ENCODE measurements at places on chromosomes 1 and 21.
A peak's percentile ranks its signal among the peaks of the same experiment; 100 is the strongest.

GRCh38 chr1:112337028-112337531, 58.9 kb upstream of the CTTNBP2NL start:
- no peak for DNase-seq

GRCh38 chr1:6614929-6615785, 1.6 kb downstream of the PHF13 start:
- DNase-seq: no peak

- DNase-seq: peak; percentile 54
These were observed 48.8 kb downstream of the LAMC2 start for GRCh38 chr1:183234660-183235476.

- no peak for DNase-seq
These were observed 23.0 kb downstream of the CHD5 start for GRCh38 chr1:6157132-6157527.

- DNase-seq: no peak
These were observed 78.6 kb downstream of the IVNS1ABP start for GRCh38 chr1:185238447-185238846.

- DNase-seq: no peak
These were observed 44.3 kb upstream of the EPS8L3 start for GRCh38 chr1:109807822-109808680.

- DNase-seq: no peak
These were observed 2.2 kb upstream of the USP24 start for GRCh38 chr1:55217226-55217986.

GRCh38 chr1:56024155-56024554, 555.2 kb downstream of the PLPP3 start:
- DNase-seq: no peak

- DNase-seq: no peak
These were observed 13.8 kb upstream of the PHLDA3 start for GRCh38 chr1:201482755-201483154.

DNA sequence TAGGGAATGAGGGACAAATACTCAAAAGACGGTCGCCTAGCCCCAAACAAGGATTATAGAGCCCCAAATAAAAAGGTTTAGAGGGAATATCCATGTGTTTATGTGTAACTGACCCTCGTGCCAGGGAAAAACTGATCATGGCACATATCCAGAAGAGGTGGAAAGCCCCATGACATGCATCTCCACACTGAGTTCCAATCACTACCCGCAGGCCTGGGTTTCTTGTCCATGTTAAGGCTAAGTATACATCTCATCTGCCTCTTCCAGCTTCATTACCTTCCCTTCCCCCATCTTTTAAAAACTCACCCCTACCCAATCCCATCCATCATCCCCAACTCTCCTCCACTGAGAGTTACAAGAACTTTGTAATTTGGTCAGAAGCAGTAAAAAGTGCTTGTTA, 15.2 kb downstream of the GADD45A start:
- DNase-seq: no peak

DNA sequence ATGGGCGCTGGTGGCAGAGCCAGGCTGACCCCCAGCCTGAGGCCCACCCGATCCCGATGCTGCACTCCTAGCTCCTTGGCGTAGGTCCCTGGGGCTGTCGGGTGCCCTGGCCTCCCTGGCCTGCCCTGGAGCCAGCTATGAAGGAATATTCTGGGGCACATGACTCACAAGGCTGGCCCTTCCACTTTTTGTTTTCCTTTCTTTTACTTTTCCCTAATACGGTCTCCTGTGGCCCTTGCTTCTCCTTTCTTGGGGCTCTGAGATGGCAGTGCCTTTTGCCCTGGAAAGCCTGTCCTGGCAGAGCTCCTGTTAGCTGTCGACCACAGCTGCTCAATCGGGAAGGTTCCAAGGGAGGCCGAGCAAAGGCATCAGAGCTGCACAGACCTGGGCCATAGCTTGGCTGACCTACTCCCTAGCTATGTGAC, 22.1 kb downstream of the ARHGEF10L start:
- no peak for DNase-seq

DNA sequence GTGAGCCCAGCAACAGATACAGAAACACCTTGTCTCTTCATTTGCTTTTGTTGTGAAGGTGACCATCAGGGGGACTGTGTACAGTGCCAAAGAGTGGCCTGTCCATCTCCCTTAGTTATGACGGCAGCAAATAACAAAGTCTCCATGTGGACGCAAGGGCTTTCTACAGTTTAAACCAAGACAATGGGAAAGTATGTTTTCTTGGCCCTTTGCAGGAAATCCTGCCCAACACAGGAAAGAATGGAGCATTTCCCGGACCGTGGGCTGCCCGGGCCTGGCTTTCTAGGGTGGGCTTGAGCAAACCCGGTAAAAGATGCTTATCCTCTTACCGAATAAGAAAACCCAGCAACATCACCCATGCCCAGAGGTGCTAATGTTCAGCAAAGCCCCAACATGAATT, 87.3 kb downstream of the ZBTB18 start:
- no peak for DNase-seq

DNA sequence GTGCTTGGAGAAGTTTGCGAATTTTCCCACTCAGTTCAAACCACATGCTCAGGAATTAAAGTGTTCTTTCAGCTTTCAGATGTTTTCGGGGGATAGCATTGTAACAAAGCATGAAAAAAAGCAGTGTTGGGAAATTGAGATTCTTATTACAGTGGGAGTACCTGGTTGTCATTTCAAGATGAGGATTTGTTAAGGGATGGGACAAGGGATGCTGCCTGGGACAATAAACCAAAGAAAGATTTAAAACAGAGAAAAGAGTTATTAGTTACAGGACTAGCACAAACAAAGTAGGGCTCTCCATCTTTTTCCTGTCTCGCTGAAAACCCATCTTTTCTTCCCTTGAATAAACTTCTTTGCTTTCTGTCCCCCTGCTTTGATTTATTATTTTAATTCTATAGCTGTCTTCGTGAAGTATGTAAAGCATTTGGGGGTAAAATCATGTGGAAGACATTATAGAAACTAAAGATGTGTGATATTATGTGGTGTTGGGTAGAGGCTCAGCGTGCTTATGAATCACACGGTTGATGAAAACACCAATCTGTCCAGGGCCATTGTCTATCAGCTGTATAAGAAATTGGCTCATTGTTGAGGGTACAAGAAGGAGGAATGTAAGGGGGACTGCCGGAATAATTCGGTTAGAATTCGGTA, 277.6 kb downstream of the KIF26B start:
- no peak for DNase-seq

DNA sequence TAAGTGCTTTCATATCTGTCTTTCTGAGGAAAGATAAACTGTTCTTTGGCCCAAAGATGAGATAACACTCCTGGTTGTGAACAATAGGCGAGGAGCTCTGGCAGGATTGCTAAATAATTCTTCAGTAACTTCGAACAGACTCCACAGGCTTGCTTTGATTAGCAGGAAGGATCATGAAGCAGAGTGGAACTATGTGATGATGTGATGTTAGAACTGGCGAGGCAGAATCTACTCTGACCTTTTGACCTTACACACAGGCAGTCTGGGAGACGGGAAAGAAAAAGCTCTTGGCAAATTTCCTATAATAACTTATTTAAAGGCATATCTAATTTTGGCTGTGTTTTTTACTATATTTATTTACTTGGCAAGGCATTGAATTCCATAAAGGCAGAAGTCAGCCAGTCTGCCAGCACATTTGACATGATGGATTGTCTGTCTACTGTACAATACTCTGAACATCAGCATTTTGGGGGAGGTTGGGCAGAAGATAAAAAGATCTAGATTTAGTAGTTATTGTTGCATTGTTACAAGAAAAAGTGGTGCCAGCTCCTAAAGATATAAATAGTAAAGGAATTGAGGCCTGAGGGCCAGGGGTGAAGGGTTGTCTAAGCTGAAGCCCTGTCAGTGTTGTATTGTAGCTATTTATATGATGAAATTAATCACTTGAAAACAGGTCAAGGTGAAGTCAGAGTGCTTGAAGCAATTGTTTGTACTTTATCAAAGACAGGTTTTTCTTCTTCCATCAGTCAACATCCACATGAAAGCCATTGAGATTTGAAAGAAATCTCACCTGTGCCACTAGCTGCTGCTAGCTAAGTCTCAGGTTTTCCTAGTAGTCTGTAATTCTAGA, 708.8 kb downstream of the LTN1 start:
- peak; percentile 74 for DNase-seq

DNA sequence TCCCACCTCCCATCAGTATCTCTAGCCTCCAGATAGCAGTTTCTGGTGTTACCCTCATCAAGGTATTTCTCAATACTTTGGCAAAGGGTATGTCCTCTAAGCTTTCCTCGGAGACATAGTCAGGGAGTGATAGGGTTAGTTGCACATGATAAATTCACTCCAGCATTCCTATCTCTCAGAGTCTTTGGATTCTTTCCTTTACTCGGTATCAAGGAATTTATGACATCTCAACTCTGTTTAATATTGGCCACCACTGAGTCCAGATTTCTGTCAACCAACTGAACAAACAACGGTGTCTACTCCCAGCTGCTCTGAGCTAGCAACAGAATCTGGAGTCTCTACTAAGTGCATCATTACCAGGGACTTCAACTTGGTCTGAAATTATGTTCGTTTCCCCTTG, 233.4 kb downstream of the TM2D1 start:
- no peak for DNase-seq

DNA sequence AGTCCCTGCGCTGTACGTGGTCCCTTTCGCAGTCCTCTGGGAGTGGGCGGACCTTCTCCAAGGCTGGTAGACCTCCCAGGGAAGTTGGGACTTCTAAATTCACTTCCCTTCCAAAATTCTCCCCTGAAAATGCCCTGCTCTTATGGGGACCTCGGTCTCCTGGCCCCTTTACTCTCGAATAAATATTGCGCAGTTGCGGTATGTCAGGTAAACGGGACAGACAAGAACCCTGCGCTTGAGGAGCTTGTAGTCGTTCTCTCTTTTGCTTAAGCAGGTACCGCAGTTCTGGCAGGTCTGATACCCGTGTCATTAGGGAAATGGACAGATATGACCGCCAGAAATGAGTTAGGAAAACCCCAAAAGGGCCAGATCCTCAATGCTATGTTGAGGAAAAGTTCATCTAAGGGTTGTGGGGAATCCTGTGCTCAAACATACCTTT, 561 bp downstream of the KIF2C start:
- DNase-seq: no peak

- no peak for DNase-seq
These were observed 398.5 kb upstream of the ADAMTS5 start for GRCh38 chr21:27365394-27365793.

DNA sequence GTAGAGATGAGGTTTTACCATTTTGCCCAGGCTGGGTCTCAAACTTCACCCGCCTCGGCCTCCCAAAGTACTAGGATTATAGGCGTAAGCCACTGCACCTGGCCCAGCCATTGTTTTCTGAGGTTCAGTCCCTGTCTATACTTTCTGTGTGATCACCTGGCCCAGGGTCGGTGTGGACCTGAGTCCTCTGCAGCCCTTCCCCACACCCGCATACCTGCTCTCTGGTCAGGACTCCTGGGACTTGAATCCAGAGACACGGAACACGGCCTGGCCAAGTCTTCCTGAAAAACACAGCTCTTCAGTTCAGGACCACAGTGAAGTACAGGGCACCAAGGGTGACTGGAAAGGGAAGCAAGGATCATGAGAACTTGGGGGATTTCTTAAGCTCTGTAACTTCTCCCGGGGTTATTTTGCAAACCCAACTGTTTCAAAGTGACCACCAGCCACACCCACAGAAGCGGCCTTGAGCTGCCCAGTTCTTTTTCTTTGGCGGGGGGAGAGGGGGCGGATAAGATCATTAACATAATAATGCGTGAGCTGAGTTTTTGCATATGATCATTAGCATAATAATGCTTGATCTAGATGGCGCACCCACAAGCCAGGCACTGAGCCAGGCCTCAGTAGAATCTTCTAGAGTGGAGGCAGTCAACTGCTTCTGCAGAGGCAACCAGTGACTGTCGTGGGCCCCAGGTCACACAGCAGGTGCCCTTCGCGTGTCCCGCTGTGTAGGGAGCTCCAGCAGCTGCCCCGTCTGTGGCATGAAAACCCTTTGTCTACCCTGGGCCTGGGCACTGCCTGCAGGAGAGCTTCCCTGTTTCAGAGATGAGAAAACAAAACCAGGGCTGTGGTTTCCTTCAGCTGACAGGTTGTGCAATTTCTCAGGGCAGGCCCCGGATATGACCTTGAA, 1.7 kb upstream of the NADK start:
- no peak for DNase-seq

GRCh38 chr1:197598935-197599334, 176.3 kb downstream of the DENND1B start:
- no peak for DNase-seq

DNA sequence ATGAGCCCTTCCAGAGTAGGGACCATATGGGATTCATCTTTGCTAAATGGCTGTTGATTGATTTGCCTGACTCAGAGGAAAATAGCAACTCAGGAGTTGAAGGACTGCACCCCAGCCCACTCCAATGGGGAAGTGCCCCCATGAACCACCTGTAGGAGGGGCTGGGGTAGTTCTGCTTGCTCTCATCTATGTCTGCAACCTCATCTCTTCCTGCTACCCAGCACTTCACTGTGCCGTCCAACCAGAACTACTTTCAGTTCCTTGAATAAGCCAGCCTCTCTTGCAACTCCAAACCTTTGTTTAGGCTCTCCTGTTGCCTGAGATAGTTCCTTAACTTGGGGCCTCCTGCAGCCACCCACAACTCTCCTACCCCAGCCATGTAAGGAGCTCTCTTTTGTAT, 26.6 kb downstream of the BEND5 start:
- DNase-seq: no peak

- DNase-seq: no peak
These were observed 184.3 kb downstream of the HIVEP3 start for GRCh38 chr1:41734201-41734970.

DNA sequence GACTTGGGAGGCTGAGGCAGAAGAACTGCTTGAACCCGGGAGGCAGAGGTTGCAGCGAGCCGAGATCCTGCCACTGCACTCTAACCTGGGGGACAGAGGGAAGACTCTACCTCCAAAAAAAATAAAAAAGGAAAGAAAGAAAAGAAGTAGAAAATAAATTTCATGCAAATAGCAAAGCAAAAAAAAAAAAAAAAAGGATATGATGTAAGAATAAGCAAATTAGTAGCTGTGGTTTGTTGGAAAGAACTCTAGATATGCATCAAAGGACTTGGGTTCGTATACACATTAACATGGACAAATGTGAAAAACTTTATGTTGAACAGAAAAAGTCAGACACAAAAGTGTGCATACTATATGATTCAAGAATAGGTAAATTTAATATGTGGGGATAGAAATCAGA, 11.9 kb downstream of the WASF2 start:
- no peak for DNase-seq

GRCh38 chr1:204830747-204831146, 39.9 kb upstream of the NFASC start:
- DNase-seq: peak; percentile 11

DNA sequence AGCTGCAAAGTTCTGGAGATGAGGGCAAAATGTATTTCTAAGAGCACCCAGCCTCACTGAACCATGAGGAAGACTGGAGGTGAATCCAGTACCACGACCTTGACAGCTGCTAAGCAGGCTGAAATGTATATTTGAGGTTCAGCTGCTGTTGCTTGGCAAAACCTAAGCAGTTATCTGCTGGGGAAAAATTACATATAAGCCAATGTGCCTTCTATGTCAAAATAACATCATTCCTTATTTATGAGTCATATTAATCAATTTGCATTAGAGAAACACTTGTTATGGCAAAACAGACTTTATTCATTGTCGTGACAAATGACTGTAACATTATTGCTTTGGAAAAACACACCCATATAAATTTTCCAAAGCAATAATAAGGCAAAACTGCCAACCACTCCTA, 560.5 kb upstream of the NR5A2 start:
- no peak for DNase-seq

- no peak for DNase-seq
These were observed 15.4 kb downstream of the NPPA start for GRCh38 chr1:11831945-11832725.

Data from SK-N-DZ (cell line).